NCI-H187 treated with DMSO at 0.1 percent for 48 hours (cell line): ENCODE measurements at places on chromosomes 2 and 18.

DNA sequence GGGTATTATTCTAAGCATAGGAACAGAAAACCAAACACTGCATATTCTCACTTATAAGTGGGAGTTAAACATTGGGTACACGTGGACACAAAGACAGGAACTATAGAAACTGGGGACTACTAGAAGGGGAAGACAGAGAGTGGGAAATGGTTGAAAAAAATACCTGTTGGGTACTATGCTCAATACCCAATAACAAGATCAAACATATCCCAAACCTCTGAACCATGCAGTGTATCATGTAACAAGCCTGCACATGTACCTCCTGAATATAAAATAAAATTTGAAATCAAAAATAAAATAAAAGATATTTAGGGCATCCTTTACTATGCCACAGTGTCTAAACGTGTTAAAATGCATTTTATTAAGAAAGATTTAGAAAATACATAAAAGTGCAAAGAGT lies 221.0 kb upstream of the TFPI start:
- DNase-seq: no peak

GRCh38 chr2:18961991-18962421 lies 372.6 kb upstream of the NT5C1B start:
- no peak for DNase-seq

DNA sequence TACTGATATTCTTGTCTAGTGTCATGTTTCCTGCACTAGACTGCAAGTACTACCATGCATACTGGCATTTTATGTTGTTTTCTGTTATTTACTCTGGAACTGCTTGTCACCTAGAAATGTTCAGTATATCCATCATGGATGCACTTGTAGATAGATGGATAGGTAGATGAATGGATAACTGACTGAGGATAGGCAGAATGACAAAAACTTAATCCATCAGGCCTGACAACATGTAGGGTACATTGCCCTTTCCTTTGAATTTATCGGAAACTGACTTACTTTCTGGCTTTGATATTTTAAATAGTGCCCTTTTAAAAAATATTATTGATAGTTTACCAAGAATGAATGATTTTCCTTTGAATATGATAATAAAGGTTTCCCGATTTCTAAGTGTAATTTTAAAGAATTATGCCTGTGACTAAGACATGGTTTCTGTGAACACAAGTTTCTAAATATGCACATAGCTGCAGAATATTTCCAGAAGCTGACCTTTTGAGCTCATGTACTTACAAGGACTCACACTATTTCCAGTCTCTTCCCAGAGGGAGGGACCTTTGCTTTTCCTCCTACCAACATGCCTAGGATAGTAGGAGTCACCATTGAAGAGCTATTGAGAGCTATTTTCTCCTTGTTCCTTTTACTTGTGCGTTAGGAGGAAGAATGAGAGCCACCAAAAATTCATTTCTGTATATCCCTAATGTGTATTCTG lies 81.3 kb downstream of the ANKRD12 start:
- no peak for DNase-seq

DNA sequence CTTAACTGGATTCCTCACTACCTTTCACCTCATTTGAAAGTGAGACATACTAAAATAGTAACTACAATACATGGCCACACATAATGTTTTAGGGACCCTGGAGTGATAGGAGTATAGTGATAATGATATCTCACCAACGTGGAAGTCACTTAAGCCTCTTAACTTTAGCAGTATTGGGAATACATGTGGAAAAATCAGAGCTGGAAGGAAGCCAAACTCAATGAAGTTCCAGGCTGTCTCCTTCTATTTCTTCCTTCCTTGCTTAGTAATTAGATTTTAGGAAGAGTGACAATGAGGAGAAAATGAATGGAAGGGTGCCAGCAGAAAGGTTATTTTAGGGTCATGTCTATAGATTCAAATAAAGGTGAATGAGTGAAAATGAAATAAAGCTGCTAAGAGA lies 387.3 kb downstream of the PLCL1 start:
- no peak for DNase-seq

DNA sequence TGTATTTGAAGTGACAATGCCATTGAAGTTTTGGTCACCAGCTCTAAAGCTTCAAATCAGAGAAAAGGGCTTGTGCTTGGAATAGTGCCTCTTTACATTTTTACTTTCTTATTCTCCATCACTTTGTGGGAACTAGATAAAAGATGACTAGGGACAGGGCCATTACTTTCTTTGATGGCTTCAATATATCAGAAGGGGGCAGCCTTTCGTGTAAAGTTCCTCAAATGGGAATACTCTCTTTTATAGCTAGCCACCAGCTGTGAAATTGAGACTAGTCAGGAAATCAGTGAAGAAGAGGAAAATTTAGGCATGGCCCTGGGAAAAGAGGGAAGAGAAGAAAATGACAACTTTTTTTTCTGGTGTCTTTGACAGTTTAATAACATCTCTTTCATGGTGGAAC lies 242.5 kb downstream of the DCC start:
- no peak for DNase-seq

- no peak for DNase-seq
These were observed 278.7 kb upstream of the KLHL29 start for GRCh38 chr2:23106242-23106785.

- DNase-seq: no peak
These were observed 30.0 kb downstream of the DTNA start for GRCh38 chr18:34740101-34740500.

- no peak for DNase-seq
These were observed 23.7 kb upstream of the SCYGR1 start for GRCh38 chr2:227411320-227411989.

GRCh38 chr2:165054652-165055051 lies 99.3 kb upstream of the SLC38A11 start:
- no peak for DNase-seq

DNA sequence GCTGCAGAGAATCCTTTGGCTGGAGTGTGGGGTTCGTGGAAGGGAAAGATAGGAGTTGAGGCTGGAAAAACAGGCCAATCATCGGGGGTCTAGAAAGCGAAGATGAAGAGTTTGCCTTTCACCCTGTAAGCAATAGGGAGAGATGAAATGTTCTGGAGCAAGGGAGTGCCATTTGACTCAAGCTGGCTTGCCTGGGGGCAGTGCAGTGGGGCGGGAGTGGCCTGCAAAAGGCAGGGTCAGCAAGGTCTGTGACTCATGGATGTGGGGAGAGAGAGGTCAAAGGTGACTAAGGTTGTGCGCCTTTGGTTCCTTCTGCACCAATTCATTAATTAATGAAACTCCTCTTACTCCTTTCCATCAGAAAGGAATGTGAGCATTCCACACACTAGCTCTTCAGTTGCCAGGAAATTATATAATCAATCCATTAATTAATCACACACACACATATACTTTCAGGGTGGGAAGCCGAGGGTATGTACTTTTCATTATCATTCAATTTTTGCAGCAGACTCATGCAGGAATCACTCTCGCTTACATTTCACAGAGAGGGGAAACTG lies 227.6 kb downstream of the MYCN start:
- no peak for DNase-seq

DNA sequence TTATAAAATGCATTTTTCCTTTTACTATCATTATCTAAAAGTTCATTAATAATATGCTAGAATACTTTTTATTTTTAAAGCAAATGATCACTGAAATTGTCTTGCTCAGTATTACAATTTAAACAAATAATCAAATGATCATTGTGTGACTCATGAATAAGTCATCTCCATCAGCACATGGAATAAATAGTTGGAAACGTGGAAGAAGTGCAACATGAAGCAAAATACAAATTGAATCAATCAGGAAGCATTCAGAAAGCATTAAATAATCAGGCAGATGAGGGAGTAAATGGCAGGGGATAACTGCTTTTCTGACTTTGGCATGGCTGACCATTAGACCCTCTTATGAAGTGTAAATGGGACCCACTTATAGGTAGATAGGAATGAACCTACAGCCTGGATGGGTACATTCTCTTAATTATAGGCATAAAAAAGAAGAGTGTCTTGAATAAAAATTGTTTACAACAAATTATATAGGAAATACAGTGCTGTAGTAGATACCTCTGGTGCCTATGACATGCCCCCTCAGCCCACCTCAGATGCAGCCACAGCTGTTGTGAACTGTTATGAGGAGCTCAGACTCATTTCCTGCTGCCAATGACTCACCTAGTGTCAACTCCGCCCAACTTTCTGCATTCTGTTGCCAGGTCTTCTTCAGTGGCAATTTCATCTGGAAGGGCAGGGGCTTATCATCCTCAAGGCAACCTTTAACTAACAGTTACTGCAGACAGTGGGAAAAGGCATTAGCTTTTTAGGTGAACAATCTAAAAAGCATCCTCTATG lies 936.0 kb downstream of the TRIB2 start:
- DNase-seq: no peak

DNA sequence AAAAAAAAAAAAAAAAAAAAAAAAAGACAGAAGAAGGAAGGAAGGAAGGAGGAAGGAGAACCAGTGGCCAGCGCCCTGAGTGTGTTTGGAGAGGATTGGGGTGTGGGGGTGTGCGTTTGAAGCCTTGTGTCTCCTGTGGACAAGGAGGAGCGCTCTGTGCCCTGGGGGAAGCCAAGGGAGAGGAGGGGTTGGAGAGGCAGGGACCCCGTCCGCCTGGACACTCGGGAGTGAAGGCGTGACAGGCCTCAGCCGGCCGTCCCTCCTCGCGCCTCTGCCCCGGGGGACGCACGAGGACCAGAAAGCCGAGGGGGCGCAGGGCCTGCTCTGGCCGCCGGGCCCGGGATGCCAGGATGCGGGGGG lies 44.9 kb downstream of the SERTAD2 start:
- DNase-seq: no peak

DNA sequence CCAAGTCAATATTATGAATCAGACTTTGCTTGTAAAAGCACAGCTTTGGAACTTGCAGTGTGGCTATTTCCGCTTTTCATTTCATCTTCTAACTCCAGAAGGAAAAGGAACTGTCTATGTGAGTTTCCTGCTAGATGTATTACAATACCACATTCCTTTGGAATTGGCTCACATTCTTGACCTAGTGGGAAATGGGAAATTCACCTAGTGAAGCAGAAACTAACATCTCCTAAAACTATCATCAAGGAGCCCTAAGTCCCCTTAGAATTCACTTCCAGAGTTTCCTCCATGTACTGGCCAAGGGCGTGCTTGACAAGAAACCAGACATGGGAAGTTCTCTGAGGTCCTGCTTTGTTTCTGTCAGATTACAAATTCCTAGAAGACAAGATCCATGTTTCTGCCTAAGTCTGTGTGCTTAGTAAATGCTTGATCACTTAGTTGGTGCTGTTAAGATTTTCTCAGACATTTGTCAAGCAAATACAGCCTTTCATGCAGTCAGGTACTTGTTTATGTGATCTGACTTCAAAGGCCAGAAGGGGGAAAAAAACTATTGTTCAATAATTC lies 275.7 kb upstream of the FN1 start:
- no peak for DNase-seq

DNA sequence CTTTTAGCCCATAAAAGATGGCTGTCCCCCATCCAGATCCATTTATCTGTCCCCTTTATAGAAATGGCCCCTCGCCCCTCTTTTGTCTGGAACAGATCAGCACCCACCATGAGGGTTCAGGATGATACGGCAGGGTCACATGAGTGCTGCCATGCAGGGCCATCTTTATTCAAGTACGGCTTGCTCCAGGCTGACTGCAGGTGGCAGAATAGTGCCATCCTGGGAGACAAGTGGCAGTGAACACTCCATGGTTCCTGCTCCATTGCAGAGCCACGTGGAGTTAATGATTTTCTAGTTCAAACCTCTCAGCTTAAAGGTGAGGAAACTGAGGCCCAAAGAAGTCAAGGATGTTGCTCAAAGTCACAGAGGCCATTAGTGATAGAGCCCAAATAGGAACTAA lies 180.6 kb downstream of the CLIP4 start:
- no peak for DNase-seq

- DNase-seq: no peak
These were observed 181.7 kb upstream of the SH3BP4 start for GRCh38 chr2:234770031-234770506.

- no peak for DNase-seq
These were observed 138.4 kb downstream of the FAM210A start for GRCh38 chr18:13587937-13588336.

- no peak for DNase-seq
These were observed 136.0 kb downstream of the INSIG2 start for GRCh38 chr2:118223992-118224894.

DNA sequence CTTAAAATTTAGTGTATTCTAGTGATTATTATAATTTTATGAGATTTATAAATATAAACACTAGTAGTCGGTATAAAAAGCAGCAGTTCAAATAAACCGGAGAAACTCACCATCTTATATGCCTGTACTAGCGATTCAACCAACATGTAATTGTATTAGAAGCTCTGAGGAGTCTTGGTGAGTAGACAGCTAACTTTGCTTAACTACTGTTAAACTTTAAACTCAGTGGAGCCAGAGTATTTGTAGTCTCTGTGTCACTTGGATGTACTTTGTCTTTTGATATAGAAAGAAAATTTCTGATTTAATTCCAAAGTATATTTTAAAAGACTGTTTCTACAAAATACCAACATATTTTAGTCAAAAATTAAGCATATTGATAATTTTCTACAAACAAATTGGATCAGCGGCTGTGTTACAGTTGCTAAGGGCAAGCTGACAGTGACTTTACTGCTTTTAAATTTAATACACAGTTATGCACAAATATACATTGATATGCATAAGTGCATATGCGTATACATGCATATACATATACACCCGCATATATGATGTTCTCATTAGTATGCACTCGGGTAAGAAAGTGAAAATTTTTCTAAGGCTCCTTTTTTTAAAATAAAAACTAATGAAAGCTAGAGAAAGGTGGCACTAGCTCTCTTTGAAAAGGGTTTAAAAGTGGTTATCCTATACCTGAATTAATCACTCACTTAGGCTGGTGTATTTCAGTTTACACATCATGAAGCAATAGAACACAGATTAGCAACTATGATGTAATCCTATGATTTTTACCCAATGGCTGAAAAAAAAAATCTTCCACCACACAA lies 374.5 kb downstream of the NCKAP5 start:
- no peak for DNase-seq

DNA sequence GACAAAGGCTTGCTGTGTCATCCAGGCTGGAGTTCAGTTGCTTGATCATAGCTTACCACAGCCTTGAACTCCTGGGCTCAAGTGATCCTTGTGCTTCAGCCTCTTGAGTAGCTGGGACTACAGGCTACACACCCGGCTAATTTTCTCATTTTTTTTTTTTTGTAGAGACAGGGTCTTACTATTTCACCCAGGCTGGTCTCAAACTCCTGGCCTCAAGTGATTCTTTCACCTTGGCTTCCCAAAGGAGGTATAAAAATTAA lies 178.0 kb downstream of the MTCL1 start:
- no peak for DNase-seq

DNA sequence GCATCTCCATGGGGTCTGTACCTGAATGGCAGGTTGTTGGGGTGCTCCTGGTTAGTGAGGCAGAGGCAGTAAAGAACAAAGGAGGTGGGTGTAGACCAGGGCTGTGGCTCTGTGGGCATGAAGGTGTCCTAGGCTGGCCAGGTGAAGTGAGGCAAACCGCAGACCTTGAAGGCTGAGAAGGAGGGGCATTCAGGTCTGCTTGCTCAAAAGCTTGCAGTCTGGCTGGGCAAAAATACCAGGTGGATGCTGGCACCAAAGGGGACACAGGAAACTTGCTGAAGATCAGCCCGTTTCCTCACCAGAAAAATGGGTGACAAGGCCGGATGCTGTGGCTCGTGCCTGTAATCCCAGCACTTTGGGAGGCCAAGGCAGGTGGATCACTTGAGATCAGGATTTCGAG lies 6.7 kb upstream of the B3GNT2 start:
- no peak for DNase-seq

GRCh38 chr2:234454433-234454832 lies 42.4 kb downstream of the ARL4C start:
- no peak for DNase-seq

- DNase-seq: no peak
These were observed 38.3 kb upstream of the PEX13 start for GRCh38 chr2:60979231-60979630.
